Activated CD4-positive, alpha-beta T cell treated with anti-CD3 and anti-CD28 coated beads for 4 hours (primary cell): ENCODE measurements at places on chromosomes 1 and 21.

DNA sequence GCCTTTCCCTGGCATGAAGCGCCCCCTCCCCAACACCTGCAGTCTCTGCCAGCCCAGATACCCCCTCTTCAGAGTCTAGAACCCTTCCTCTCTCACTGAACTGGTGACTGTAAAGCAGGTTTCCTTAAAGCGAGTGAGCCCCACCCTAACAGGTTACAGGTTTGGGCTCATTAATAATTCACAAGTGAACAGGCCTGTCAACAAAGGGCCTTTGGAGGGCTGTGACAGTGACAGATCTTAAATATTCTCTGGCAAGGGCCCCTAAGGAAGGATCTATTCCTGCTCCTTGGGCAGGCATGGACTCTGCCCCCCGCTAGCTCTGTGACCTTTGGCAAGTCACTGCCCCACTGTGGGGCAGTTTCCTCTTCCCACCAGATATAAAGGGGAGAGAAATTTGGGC is 5.6 kb upstream of the TTC39A start:
- no peak for DNase-seq

- no peak for DNase-seq
These were observed 23.9 kb upstream of the RXRG start for GRCh38 chr1:165468726-165469249.

DNA sequence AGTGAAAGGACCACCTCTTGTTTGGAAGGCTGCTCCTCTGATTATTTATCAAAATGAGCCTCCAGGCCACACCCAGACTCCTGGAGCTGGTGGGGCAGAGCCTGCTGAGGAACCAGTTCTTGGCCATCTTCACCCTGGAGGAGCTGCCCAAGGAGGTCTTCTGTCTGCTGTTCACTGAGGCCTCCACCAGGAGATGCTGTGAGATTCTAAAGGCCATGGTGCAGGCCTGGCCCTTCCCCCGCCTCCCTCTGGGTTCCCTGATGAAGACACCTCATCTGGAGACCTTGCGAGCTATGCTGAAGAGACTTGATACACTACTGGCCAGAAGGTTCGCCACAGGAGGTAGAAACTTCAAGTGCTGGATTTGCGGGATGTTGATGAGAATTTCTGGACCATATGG is 61.7 kb upstream of the GJA8 start:
- no peak for DNase-seq

GRCh38 chr1:53524428-53525375 is 65.5 kb downstream of the DMRTB1 start:
- no peak for DNase-seq

DNA sequence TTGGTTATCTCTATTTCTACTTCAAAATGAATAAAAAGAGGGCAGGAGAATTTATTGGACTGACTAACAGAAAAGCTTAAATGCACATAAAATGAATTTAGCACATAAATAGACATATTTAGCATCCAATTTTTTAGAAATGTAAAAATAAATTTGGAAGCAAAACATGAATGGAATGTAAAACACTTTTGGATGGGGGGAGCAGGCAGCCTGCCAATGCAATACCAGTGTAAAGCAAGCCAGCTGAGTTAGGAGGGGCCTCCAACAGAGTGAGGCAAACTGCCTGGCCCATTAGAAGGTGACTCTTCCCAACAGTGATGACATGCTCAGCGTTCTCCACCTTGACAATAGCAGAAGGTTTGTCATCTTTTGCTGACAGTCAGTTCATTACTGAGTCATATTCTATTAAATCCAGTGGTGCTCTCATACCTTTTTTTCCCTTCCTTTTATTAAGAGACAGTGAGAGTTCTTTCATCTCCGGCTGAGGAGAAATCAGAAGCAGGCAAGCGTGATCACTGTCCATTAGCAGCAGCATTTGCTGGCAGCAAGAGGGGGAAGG is 19.5 kb upstream of the EXO1 start:
- DNase-seq, result no peak

DNA sequence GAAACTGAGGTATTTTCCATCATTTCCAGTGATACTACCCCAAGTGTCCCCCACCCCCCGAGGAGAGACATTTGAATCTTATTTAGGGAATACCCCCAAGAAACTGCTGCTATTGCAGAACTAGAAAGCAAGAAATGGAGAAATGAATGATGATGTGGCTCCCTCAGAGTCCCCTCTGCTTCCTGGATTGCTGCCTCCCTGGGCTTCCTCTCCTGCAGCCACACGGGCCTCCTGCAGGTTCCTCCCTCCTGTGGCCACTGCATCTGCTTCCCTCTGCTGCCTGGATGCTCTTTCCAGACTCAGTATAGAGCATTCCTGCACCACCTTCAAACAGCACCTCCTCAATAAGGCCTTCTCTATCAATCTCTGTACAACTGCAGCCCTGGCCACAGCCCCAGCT is 69.3 kb downstream of the SLC25A24 start:
- no peak for DNase-seq

- no peak for DNase-seq
These were observed 131.5 kb upstream of the VAMP3 start for GRCh38 chr1:7639435-7640131.

DNA sequence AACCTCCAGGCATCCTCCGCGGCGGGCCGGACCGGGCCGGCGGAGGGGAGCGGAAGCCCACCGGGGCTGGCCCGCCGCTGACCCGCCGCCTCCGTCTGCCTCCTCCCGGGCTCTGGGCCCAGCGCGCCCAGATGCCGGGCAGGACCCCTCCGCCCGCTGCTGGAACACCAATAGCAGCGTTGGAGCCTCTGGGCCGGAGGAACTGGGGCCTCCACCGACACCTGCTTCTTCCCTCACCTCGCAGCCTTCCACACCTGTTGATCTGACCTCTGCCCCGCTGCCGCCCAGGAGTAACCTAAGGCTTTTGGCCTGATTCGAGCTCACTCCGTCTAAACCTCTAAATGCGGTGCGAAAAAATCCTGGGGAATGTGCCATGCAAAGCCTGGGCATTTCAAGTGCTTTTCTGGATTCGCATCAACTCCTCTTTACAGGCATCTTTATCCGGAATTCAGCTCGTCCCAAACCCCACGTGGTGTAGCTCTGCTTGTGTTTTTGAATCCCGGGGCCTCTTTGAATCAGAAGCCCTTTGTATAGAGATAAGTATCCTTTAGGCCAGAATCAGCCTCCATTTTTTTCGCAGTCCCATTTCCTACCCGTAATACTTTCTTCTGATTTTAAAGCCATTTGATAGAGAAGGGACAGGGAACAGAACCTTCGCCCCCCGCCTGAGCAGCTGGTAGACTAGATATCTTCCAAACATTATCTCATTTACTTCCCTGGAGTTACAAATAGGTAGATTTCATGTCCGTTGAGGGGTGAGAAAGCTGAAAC is 680 bp upstream of the CNN3 start:
- DNase-seq, result no peak

- no peak for DNase-seq
These were observed 46.4 kb downstream of the RGS13 start for GRCh38 chr1:192682335-192682734.

GRCh38 chr21:29684106-29684505 is 255.7 kb downstream of the GRIK1 start:
- no peak for DNase-seq

GRCh38 chr21:46018615-46019014 is 37.0 kb downstream of the COL6A1 start:
- DNase-seq, result no peak
